ENCODE measurements at places on chromosomes 2 and 18.

DNA sequence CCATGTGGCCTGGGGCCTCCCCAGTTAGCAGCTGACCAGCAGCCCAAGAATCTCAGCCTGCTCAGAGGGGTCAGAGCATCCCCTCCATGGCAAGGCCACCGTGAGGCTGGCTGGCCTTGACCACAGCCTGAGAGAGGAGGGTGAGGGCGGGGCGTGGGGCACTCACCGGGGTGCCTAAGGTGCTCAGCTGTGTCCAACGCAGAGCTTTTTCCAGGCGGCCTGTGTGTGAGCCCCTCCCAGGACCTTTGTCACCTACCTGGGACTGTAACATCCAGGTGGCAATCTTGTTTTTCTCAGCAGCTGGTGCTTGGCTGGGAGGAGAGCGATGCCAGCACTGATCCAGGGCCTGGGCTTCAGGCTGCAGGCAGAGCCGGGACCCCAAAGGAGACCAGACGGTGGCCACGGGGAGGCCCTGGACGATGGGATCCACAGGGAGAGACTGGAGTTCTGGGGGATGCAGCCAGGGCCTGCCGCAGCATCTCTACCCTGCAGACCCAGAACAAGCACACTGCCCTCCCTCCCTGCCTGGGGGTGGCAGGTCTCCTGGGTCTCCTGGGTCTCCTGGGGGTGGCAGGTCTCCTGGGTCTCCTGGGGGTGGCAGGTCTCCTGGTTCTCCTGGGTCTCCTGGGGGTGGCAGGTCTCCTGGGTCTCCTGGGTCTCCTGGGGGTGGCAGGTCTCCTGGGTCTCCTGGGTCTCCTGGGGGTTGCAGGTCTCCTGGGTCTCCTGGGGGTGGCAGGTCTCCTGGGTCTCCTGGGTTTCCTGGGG lies 12.3 kb downstream of the SNED1 start:
- no peak for DNase-seq

DNA sequence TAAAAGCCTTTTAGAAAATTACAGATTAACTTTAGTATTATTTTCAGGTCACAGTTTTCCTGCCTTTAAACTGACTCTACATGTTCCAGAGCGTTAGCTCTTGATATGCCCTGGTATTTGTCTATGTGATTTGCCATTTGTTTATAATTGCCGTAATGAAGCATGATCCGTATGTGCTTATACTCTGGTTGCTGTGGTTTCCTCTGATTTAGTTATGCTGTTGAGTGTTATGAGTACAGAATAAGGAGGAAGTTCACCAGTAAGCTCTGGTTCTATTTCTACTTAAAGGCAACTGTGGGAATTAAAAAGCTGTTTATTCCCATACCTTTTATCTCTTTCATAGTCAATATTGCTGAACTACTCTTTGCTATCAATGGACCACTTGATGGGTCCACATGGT lies 123.5 kb downstream of the OSBPL6 start:
- no peak for DNase-seq

GRCh38 chr2:158046121-158046880 lies 55.4 kb upstream of the UPP2 start:
- no peak for DNase-seq

DNA sequence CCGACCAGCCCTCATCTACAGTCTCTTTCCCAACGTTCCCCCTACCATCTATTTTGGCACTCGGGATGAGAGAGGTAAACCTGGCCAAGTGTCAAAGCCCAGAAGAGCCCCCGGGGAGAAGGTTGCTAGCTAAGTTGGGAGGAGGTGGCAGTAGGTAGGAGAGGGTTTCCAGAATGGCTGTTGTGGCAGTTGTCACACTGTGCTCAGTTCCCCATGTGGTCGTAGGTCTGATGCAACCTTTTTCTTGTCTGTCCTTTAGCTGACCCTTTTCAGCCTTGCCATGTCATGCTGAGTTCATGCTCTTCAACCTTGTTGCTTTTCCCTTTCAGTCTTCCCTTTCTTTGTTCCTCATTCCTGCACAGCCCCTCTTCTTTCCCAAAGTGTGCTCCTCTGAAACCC lies 34.5 kb downstream of the TTLL4 start:
- no peak for DNase-seq

DNA sequence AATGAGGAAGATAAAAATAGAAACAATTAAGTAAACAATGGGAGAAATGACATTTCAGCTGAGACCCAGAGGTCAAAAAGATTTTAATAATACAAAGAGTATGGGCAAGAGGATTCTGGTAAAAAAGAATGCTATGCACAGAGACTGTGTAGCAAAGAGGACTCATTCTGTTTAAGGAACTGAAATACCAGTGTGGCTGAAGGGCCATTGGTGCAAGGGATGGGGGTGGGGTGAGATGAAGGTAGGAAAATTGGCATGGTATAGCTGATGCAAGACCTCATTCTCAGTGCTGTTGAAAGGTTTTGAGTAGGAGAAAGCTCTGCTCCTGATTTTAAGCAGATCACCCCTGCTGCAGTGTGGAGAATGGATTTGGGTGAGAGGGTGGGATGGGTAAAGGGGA lies 10.8 kb downstream of the GALNT1 start:
- no peak for DNase-seq

DNA sequence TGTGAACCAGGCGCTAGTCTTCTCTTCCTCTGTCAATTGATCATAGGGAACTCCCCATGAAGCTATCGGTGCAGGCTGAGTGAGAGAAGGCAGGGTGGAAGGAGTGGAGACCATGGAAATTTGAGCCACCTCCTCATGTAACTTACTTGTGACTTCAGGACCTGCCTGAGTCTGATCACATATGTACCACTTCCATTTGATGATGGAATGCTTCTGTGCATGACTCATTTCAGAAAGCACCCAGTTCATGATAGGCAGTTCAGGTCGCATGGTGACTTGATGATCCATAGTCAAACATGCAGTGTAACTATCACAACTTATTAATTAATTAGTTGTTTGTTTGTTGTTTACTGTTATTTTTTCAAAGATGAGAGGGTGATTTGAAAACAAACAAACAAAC lies 1296.7 kb downstream of the SUCLG1 start:
- no peak for DNase-seq

- DNase-seq, result no peak
Observed at GRCh38 chr2:239312741-239313667, 87.8 kb downstream of the HDAC4 start.

DNA sequence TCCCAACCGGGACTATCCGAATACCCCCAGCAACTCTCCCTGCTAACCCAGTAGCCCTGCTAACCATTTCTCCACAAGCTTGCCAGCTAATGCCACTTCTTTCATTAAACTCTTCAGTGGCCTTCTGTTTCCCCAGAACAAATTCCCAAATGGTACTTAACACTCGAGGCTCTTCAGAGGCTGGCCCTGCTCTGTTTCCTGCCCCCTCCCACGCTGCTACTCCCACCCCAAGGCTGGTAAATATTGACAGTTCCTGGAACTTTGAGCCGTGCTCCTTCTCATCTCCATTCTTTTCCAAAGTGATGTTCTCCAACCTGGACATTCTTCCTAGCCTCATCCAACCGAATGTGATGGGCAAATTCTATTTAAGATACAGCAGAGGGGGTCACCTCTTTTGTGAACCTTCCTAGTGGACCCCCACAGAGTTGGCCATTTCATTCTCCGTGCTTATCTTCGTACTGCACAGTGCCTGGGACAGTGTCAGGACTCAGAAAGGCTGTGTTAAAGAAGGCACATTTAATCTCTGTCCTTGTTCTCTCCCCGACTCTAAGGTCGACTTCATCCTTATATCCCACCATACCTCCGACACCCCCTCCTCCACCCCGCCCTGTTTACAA lies 3.2 kb upstream of the KIDINS220 start:
- no peak for DNase-seq

GRCh38 chr18:56321470-56321869 lies 316.9 kb downstream of the TXNL1 start:
- DNase-seq, result no peak

- DNase-seq, result no peak
Observed at GRCh38 chr18:64202210-64202836, 53.4 kb upstream of the LINC00305 start.

DNA sequence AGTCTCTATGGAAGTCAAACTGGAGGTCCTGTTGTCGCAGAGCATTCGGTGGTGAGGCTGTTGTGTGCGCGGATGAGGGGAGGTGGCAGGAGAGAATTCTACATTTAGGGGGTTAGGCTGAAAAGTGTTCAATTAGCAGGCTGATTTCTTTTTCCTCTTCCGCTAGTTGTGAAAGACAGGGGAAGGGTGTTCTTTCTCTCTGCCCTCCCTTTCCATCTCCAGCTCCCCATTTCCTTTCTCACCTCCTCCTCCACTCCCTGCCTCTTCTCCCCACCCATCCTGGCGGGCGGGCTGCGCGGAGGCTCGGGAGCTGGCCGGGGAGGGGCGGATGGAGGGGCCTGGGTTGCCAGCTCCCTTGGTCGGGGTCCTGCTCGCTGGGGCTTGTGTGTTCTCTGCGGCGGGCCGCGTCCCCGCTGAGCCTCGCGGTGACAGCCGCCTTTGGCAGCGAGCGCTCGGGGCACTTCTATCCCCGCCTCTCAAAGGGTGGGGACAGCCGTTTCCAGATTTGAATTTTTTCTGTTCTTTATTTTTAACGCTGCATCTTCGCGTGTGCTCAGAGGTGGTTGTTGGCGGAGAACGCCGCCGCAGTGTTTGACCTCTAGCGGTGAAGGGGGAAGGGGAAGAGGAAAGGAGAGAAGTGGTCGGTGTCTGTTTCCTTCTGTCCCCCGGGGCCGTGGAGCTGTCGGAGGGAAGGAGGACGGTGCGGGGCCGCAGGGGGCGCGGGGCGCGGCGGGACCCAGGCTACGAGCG lies 3.6 kb downstream of the SOX11 start:
- DNase-seq, result no peak

GRCh38 chr18:9570255-9570654 lies 44.1 kb downstream of the PPP4R1 start:
- no peak for DNase-seq

DNA sequence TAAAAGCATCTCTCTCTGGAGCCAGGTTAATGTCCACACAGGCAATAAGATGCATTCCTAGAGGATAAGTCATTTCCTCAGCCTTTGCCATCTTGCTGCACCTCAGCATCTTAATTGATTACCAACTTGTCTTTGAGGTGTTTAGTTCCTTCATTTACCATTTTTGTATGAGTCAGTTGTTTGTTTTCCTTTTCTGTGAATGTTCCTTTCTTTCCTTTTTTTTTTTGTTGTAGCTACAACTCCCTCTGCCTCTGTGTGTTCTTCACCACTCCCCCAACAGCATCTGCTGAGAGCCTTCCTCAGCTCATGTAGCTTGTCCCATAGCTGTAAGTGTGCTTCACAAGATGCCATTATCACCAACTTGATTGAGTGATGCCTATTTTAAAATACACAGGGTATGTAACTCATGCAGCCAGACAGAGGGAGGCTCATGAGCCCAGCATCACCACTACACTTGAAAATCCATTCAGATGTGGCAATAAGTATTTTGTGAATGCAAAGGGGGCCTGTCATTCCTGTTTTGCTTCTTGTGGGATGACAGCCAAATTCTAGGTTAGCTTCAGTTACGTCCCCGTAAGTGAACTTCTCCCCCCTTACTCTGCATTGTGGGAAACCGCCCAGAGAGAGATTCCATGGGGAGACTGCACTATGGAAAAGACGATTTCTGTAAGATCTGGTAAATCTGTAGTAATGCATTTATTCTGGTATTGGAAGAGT lies 315.9 kb upstream of the ZEB2 start:
- no peak for DNase-seq

Data from stimulated activated CD8-positive, alpha-beta memory T cell treated with anti-CD3 and anti-CD28 coated beads, Interleukin-7, amount 100 ng/mL, for 1 hour (primary cell).